ENCODE measurements at places on chromosomes 7 and 10. TPM values are rescaled to one million over a fixed set of nuclear protein-coding genes. Genes with fewer than 3 reads are reported as not detected.

PCLO gene
- not detected for total RNA-seq

VIM gene
- 571 TPM for total RNA-seq

DNA sequence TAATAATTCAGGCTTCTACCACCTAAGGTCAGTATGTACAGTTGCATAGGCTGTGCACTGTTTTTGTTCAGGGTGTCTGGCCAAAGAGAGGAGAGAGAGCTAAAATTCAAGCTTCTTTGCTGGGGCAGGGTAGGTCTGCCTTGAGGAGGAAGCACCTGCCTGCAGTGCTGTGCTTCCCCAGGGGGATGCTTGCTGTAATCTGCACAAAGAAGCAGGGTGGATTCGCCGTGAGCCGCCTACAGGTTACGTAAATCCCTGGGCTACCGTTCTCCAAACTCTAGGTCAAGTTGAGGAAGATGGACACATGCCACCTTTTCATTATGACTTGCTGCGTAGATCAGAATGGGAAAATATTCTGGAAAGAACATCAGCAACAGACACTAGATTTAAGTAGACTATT, 543.3 kb downstream of the TNS3 start:
- H3K4me1 ChIP-seq = no peaks in the 10 kb centered on the region
- DNase-seq = no peak
- no peak overlapping the region for H3K4me3 ChIP-seq
- H3K27ac ChIP-seq = no peak overlapping the region
- 0 out of 2 replicates have a peak, but pooled peaks cover 4% of the 10 kb centered on the region for H3K27me3 ChIP-seq
- no peaks in the 10 kb centered on the region for H3K36me3 ChIP-seq

CLDN4 gene
- 0.63 TPM for total RNA-seq

PIK3AP1 gene
- 1.4 TPM for total RNA-seq

DNA sequence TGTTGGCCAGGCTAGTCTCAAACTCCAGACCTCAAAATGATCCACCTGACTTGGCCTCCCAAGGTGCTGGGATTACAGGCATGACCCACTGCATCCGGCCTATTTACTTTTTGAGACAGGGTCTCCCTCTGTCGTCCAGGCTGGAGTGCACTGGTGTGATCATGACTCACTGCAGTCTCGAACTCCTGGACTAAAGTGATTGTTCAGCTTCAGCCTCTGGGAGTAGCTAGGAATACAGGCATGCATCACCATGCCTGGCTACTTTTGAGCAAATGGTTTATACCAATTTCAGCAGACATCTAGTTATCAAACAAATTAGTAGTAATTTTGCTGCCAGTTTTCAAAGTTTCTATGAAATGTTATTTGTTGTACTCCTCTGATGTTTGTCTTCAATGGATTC, 2.2 kb upstream of the WAC start:
- no peak overlapping the region for H3K4me3 ChIP-seq
- H3K27me3 ChIP-seq = no peaks in the 10 kb centered on the region
- no peak for DNase-seq
- H3K4me1 ChIP-seq = peaks cover 26% of the 10 kb centered on the region
- H3K27ac ChIP-seq = no peak overlapping the region

- H3K4me1 ChIP-seq = no peaks in the 10 kb centered on the region
- H3K4me3 ChIP-seq = no peak overlapping the region
- H3K36me3 ChIP-seq = no peaks in the 10 kb centered on the region
- no peaks in the 10 kb centered on the region for H3K27me3 ChIP-seq
- H3K27ac ChIP-seq = no peak overlapping the region
Measured at GRCh38 chr7:86199881-86200614, 443.7 kb upstream of the GRM3 start.

GRCh38 chr7:88806280-88807037, 10.9 kb upstream of the TEX47 start:
- no peaks in the 10 kb centered on the region for H3K36me3 ChIP-seq
- H3K27ac ChIP-seq = no peak overlapping the region
- no peaks in the 10 kb centered on the region for H3K27me3 ChIP-seq
- H3K4me1 ChIP-seq = no peaks in the 10 kb centered on the region

GRCh38 chr10:76350583-76350982, 919.2 kb downstream of the LRMDA start:
- H3K4me3 ChIP-seq = no peak overlapping the region
- no peaks in the 10 kb centered on the region for H3K36me3 ChIP-seq
- H3K4me1 ChIP-seq = no peaks in the 10 kb centered on the region
- H3K27ac ChIP-seq = no peak overlapping the region
- H3K27me3 ChIP-seq = no peaks in the 10 kb centered on the region

DNA sequence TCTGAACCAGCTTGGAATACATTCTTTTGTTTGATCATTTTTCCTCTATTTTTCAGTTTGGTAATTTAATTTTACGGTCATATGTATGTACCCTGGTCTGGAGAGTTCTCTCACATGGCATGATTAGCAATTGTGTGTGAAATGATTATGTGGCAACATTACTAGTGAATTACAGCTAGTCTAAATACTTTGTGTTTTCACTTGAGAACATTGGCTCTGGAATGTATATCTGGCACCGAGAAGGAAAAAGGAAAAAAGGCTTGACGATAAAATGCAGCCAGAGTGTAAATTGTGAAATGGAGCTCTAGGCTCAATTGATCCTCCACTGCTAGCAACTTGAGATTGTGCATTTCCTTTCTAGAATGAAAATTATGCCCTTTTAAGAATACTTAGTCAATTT, 397.2 kb downstream of the EXOC4 start:
- H3K27ac ChIP-seq = no peak overlapping the region
- H3K27me3 ChIP-seq = no peaks in the 10 kb centered on the region
- no peak overlapping the region for H3K4me3 ChIP-seq
- H3K36me3 ChIP-seq = no peaks in the 10 kb centered on the region
